ENCODE measurements at places on chromosomes 12 and 14. TPM values are rescaled to one million over a fixed set of nuclear protein-coding genes. Genes with fewer than 3 reads are reported as not detected.

Gene TBC1D30
- 0.08 TPM for total RNA-seq

Gene SIX1
- total RNA-seq = 1.1 TPM

Gene TRIM9
- total RNA-seq = 0.59 TPM

Gene ADAM20
- 0.68 TPM for total RNA-seq

Gene ATG101
- total RNA-seq = 116 TPM

Gene OTOGL
- 0.08 TPM for total RNA-seq

Gene SETD3
- total RNA-seq = 17.0 TPM

Gene AKAP6
- 18.2 TPM for total RNA-seq

Gene PRB2
- total RNA-seq = not detected

Gene FOXG1
- total RNA-seq = not detected

Gene OR4E2
- total RNA-seq = not detected

Gene PTGER2
- 1.3 TPM for total RNA-seq
